NCI-H1048 (cell line): ENCODE measurements at places on chromosomes 7 and 10.

DNA sequence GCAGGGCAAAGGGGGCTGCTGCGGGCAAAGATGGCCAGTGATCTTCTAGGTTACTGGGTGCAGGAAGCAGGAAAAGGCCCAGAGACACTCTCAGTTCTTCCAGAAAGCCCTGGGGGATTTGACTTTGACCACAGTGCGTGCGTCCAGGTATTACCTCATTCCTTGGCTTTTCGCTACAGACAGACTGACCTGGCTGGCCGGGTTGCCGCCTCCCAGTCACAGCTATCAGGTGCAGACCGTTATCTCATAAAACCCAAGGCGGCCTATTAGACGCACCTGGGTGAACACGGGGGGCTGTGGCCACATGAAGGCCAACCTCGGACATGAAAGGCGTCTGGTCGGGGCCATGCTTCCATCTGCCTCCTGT, 80.3 kb downstream of the FOXL3 start:
- DNase-seq = no peak

DNA sequence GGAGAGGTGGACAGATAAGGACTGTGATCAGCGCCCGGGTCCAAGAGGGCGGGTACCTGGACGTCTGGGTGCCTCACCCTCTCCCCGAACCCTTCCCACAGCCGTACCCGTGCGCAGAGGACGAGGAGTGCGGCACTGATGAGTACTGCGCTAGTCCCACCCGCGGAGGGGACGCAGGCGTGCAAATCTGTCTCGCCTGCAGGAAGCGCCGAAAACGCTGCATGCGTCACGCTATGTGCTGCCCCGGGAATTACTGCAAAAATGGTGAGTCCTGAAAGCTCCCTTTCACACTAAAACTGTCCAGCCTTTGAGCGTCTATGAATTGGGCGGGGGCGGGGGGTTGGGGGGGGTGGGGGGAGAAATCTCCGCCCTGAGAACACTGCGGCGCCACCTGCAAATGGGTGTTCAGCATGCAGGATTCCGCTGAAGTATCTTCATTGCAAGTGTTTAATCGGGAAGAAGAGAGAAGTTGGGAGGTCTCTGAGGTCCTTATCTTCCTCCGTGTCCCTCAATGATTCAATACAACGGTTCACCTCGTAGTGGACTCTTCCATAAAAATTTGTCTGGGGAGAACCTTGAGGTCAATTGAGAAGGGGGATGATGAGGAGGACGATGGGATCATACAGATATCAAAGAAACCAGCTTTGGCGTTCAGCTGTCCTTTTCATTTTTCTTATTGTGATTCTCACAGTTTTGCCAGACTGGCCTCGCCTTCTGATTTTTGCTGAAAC, 906 bp downstream of the DKK1 start:
- DNase-seq = no peak

DNA sequence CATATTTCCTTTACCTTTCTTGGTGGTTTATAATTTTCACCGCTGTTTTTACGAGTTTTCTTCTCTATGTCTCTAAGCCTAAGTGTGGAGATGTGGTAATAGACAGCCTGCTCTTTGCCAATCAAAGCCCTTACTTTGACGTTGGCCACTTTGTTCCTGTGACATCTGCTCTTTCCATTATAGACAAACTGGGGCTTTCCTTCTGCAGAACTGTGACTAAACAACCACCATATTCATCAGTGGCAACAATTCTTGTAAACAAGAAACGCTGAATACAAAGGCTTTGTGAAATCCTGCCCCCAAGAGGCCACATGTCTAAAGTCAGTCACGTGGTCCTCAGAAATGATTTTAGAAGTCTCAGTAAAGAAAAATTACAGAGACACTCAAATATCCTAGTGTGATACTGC, 59.6 kb upstream of the CAPZA2 start:
- DNase-seq = no peak

- no peak for DNase-seq
These were observed 147.5 kb downstream of the RAB11FIP2 start for GRCh38 chr10:117899181-117899683.

- no peak for DNase-seq
These were observed 85.9 kb downstream of the FRMD4A start for GRCh38 chr10:14244801-14245211.

DNA sequence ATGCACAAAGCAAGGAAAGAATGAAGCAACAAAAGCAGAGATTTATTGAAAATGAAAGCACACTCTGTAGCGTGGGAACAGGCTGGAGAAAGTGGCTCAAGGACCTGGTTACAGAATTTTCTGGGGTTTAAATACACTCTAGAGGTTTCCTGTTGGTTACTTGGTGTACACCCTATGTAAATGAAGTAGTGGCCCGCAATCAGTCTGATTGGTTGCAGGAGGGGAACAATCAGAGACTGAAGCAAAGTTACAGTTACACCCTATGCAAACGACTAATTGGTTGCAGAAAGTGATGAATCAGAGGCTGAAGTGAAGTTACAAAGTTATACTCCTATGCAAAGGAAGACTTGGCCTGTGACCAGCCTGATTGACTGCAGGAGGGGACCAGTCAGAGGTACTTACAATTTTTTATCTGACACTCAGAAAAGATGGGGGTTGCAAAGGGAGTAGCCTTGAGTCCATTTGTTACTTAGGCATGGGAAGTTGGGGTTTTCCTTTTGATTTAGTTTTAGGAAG, 3.6 kb upstream of the MTPN start:
- DNase-seq = no peak

GRCh38 chr7:138838166-138838565, 40.2 kb upstream of the ATP6V0A4 start:
- DNase-seq = no peak

DNA sequence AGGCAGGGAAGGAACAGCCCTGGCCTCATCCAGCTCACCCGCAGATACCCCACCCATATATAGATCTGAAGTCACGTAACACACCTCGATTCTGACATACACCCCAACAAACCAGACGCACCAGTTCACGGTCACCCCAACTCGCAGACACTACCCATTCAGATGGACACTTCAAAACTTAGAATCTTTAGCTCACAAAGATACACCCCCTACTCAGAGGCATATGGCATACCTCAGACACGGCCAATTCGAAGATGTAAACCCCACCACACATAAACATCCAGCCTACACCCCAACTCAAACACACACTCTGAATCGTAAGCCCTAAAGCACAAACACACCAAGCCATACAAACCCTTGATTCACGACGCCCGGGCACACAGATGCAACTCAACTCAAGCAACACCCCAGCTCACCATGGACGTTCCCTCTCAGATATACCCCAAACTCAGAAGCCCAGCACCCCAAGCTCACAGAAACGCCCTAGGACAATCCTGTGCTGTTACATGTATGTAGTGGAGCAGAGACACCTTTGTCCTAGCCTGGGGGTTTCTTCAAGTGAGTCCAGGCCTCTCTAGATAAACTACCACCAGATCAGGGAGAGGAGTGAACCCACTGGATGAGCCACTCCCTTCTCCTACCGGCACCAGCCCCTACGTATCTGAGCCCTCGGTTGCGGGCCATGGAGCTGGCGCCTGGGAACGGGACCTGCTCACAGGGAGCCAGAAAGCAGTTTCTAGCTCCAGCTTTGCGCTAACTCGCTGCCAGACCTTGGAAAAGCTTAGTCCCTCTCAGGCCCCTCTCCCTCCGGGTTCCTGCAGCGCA, 8.8 kb downstream of the PSD start:
- no peak for DNase-seq

GRCh38 chr10:107740962-107741690, 576.6 kb upstream of the SORCS1 start:
- DNase-seq = no peak
